Ovary (tissue), 10 donors: ENCODE measurements at places on chromosomes 4 and X. TPM values are rescaled to one million over a fixed set of nuclear protein-coding genes. Genes with fewer than 3 reads are reported as not detected.
A peak's percentile ranks its signal among the peaks of the same experiment; 100 is the strongest.

GRCh38 chrX:39459204-39459603 lies 638.6 kb downstream of the BCOR start:
- no peak for DNase-seq
- H3K36me3 ChIP-seq = no peaks in the 10 kb centered on the region
- H3K4me3 ChIP-seq = no peak overlapping the region
- H3K4me1 ChIP-seq = no peaks in the 10 kb centered on the region

- H3K4me1 ChIP-seq = peaks cover 3% of the 10 kb centered on the region
- H3K36me3 ChIP-seq = no peaks in the 10 kb centered on the region
- peak; percentile 60 for DNase-seq
- H3K4me3 ChIP-seq = no peak overlapping the region
- no peaks in the 10 kb centered on the region for H3K27me3 ChIP-seq
Measured at GRCh38 chrX:17590892-17591740, 146.2 kb upstream of the SCML1 start.

- H3K4me1 ChIP-seq = no peaks in the 10 kb centered on the region
- H3K27ac ChIP-seq = no peak overlapping the region
- no peaks in the 10 kb centered on the region for H3K36me3 ChIP-seq
- no peaks in the 10 kb centered on the region for H3K27me3 ChIP-seq
- no peak for DNase-seq
- H3K4me3 ChIP-seq = no peak overlapping the region
Measured at GRCh38 chr4:126856906-126857305, 775.9 kb upstream of the INTU start.

- no peak for DNase-seq
- H3K4me3 ChIP-seq = no peak overlapping the region
- no peaks in the 10 kb centered on the region for H3K36me3 ChIP-seq
- no peak overlapping the region for H3K27ac ChIP-seq
- H3K27me3 ChIP-seq = no peaks in the 10 kb centered on the region
Measured at GRCh38 chr4:114780205-114780604, 181.6 kb downstream of the UGT8 start.

- no peaks in the 10 kb centered on the region for H3K27me3 ChIP-seq
- no peak overlapping the region for H3K27ac ChIP-seq
- no peaks in the 10 kb centered on the region for H3K4me1 ChIP-seq
- no peak for DNase-seq
- no peaks in the 10 kb centered on the region for H3K36me3 ChIP-seq
Measured at GRCh38 chr4:180558427-180558826, 1684.8 kb upstream of the TENM3 start.

DNA sequence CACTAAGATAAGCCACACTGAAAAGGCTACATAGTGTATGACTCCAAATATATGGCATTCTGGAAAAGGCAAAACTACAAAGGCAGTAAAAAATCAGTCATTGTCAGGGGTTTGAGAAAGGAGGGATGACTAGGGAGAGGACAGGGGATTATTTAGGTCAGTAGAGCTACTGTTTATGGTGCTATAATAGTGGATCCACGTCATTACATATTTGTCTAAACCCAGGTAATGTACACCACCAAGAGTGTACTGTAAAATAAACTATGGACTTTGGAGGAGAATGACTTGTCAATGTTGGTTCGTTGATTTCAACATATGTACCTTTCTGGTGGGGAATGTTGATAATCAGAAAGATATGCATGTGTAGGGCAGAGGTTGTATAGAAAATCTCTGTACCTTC lies 837.6 kb downstream of the FAM133A start:
- H3K4me1 ChIP-seq = no peaks in the 10 kb centered on the region
- DNase-seq = no peak
- H3K27ac ChIP-seq = no peak overlapping the region
- H3K36me3 ChIP-seq = no peaks in the 10 kb centered on the region
- no peaks in the 10 kb centered on the region for H3K27me3 ChIP-seq
- no peak overlapping the region for H3K4me3 ChIP-seq

GRCh38 chrX:68789966-68790365 lies 38.9 kb upstream of the EFNB1 start:
- no peak for DNase-seq
- H3K27ac ChIP-seq = no peak overlapping the region
- H3K4me3 ChIP-seq = no peak overlapping the region
- H3K36me3 ChIP-seq = no peaks in the 10 kb centered on the region

DNA sequence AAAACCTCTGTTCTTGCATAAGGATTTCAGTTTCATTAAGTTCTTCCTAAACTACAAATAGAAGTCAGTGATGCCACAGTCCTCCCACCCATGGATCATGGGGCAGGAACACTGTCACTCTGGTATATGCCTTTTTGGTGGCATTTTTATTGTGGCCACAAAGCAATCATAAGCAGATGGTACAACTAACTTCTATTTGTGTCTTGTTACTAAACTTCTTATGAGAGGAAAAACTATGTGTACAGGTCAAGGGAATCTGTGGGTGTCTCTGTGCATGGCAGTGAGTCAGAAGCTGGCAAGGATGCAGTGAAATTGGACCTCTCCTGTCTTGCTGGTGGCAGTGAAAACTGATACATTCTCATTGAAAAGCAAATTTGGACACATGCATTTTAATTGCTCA lies 245.0 kb upstream of the GPC4 start:
- H3K36me3 ChIP-seq = no peaks in the 10 kb centered on the region
- H3K4me3 ChIP-seq = no peak overlapping the region
- H3K4me1 ChIP-seq = peaks cover 1% of the 10 kb centered on the region
- H3K27ac ChIP-seq = no peak overlapping the region

DNA sequence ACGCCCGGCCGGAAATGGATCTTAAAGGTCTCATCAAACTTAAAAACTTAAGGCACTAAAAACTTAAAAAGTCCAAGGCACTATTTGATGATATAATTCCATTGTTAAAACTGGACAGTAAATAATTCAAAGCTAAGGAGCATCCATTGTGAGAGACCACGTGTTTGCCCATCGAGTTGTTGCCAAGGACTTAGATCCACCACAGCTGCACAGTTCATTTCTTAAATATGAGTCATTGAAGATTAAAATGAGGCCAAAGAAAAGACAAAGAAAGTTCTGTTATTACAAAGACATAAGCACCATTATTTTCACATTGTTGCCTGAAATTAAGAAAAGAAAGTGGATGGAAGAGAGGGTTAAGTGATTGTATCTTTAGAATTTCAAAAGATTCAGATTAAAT lies 411.5 kb upstream of the FTHL17 start:
- no peaks in the 10 kb centered on the region for H3K36me3 ChIP-seq
- no peaks in the 10 kb centered on the region for H3K27me3 ChIP-seq
- no peaks in the 10 kb centered on the region for H3K4me1 ChIP-seq
- peak; percentile 21 for DNase-seq
- H3K4me3 ChIP-seq = no peak overlapping the region

- no peak for DNase-seq
- no peaks in the 10 kb centered on the region for H3K36me3 ChIP-seq
- no peaks in the 10 kb centered on the region for H3K27me3 ChIP-seq
- no peak overlapping the region for H3K4me3 ChIP-seq
- no peak overlapping the region for H3K27ac ChIP-seq
Measured at GRCh38 chrX:149313871-149314371, 191.2 kb downstream of the IDS start.

GRCh38 chr4:103050736-103051436 lies 25.7 kb downstream of the SLC9B2 start:
- H3K4me3 ChIP-seq = no peak overlapping the region
- no peak overlapping the region for H3K27ac ChIP-seq
- H3K4me1 ChIP-seq = no peaks in the 10 kb centered on the region
- no peaks in the 10 kb centered on the region for H3K36me3 ChIP-seq
- no peaks in the 10 kb centered on the region for H3K27me3 ChIP-seq
- no peak for DNase-seq

DNA sequence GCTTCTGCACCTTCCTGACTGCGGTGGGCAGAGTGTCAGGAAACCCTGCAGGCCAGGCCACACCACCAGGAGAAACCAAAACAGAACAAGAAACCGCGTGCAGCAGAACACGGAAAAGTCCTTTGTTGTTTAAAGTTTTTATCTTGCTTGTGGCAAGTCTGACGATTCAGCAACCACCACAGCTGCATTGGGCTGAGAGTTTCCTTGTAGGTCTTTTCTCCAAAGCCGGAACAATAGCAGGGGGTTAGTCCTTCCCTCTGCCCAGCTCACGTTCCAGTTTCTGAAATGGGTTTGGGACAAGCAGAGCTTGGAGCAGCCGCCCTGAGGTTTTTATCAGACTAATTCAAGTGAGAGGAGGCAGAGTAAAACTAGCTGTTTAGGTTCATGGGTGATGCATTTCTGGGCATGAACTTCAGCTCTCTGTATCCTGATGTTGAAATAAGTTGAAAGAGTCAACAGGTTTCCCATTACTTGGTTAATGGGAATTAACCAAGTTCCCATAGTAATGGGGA lies 216.9 kb downstream of the PTTG2 start:
- no peaks in the 10 kb centered on the region for H3K36me3 ChIP-seq
- peak overlapping the region; percentile 49 for H3K27ac ChIP-seq
- peaks cover 4% of the 10 kb centered on the region for H3K4me1 ChIP-seq
- DNase-seq = peak; percentile 52

GRCh38 chr4:168978001-168978700 lies 31.9 kb downstream of the CBR4 start:
- no peak overlapping the region for H3K27ac ChIP-seq
- H3K36me3 ChIP-seq = no peaks in the 10 kb centered on the region
- no peaks in the 10 kb centered on the region for H3K4me1 ChIP-seq
- no peaks in the 10 kb centered on the region for H3K27me3 ChIP-seq
- no peak overlapping the region for H3K4me3 ChIP-seq

- H3K4me3 ChIP-seq = no peak overlapping the region
- no peak for DNase-seq
- H3K27ac ChIP-seq = no peak overlapping the region
- no peaks in the 10 kb centered on the region for H3K4me1 ChIP-seq
- no peaks in the 10 kb centered on the region for H3K27me3 ChIP-seq
- H3K36me3 ChIP-seq = no peaks in the 10 kb centered on the region
Measured at GRCh38 chrX:108312957-108313356, 125.3 kb downstream of the COL4A6 start.

DNA sequence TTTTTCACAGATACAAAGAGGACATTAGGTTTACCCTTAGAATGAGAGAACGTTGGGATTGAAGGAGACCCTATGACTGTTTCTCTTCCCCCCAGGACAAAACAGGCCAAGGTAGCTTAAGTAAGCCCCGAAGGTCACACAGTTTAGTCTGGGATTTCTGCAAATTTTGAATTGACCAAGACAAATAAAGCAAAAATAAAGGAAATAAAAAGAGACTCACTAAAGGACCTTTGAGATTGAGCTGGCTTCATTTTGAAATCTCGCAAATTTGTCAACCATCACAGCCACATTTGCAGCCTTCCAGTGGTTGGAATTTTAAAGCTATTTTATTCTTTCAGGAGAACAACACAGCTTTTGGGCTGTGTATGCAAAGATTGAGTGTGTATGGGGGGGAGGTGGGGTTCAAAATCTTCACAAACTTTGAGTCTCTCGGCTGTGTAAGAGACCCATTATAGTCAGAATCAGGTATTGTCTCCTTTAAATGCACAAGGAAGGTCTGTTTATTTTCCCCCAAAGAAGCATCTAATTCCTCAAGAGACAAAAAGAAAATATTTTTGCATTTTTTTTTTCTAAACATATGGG lies 4.2 kb downstream of the TMSB4X start:
- H3K27ac ChIP-seq = peak overlapping the region; percentile 51
- DNase-seq = no peak
- H3K27me3 ChIP-seq = no peaks in the 10 kb centered on the region
- no peaks in the 10 kb centered on the region for H3K36me3 ChIP-seq

DNA sequence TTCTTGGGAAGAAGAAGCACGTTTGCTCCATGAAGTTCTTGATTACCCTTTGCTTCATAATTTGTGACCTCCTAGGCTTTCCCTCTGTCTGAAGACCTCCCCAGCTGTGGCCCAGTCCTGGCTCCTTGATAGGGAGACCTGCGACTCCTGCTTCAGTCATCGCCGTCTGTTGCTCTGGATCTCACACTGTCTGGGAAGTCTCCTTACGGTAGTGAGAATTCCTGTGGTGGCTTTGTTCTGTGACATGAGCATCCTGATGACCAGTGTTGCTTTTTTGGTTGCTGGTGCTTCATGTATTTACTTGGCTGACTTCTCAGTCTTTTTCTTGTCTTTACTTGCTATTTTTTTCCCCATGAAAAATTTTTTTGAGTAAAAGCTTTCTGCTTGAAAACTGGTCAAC lies 44.2 kb downstream of the JADE1 start:
- no peak for DNase-seq
- no peak overlapping the region for H3K27ac ChIP-seq
- H3K27me3 ChIP-seq = no peaks in the 10 kb centered on the region
- no peaks in the 10 kb centered on the region for H3K4me1 ChIP-seq
- H3K4me3 ChIP-seq = no peak overlapping the region

DNA sequence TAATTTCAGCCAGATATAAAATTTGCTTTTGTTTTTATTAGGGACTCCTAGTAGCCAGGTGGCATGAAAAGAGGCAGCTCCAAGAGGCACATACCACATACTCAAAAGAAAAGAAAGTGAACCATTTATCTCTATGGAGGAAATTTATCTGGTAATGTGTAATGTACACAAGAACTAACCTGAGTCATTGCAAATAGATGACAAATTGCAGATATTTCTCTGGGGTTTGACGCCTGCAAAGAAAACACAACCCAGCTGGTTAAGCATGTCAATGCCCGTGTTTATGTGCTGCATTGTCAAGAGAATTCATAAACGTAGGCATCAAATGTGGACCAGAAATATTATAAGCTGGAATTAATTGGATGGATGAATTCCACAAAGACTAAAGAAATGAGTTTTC lies 46.9 kb upstream of the PHKA2 start:
- no peaks in the 10 kb centered on the region for H3K36me3 ChIP-seq
- no peaks in the 10 kb centered on the region for H3K27me3 ChIP-seq
- no peaks in the 10 kb centered on the region for H3K4me1 ChIP-seq
- no peak overlapping the region for H3K4me3 ChIP-seq
- DNase-seq = no peak

- H3K36me3 ChIP-seq = no peaks in the 10 kb centered on the region
- no peaks in the 10 kb centered on the region for H3K27me3 ChIP-seq
- no peak overlapping the region for H3K27ac ChIP-seq
- no peaks in the 10 kb centered on the region for H3K4me1 ChIP-seq
Measured at GRCh38 chrX:134930501-134930900, 60.3 kb upstream of the SMIM10 start.

GRCh38 chrX:38985375-38985774 lies 184.1 kb downstream of the MID1IP1 start:
- no peaks in the 10 kb centered on the region for H3K36me3 ChIP-seq
- H3K4me1 ChIP-seq = no peaks in the 10 kb centered on the region
- no peak overlapping the region for H3K27ac ChIP-seq
- no peak overlapping the region for H3K4me3 ChIP-seq
- no peak for DNase-seq

DNA sequence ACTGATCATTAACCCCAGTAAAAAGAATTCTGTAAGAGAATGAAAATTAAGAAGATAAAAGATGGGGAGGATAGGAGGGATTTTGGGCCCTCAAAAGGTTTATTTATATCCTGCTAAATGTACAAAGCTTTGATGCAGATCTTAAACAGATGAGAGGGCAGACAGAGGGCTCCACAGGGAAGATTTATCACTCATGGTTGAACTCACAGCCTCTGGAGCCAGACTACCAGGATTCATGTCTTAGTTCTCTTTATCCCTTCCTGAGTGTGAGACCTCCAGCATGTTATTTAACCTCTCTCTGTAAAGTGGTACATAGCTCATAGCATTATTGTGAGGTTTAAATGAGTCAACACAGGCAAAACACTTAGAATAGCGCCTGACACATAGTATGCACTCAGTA lies 74.4 kb downstream of the SOWAHB start:
- H3K4me3 ChIP-seq = no peak overlapping the region
- no peaks in the 10 kb centered on the region for H3K27me3 ChIP-seq
- H3K27ac ChIP-seq = no peak overlapping the region
- DNase-seq = no peak

Gene GPR143
- total RNA-seq = 1.5 TPM

Gene GAGE12H
- total RNA-seq = not detected

Gene SHISA3
- total RNA-seq = 0.71 TPM

Gene FRG1
- total RNA-seq = 43.5 TPM

Gene TMPRSS11D
- total RNA-seq = not detected

Gene MAGEA6
- not detected for total RNA-seq

Gene CITED1
- total RNA-seq = 1.6 TPM
